ENCODE measurements at places on chromosomes 11 and 22.

- DNase-seq: no peak
These were observed 132.4 kb upstream of the ANO3 start for GRCh38 chr11:26199331-26200095.

- no peak for DNase-seq
These were observed 95.5 kb downstream of the RRM1 start for GRCh38 chr11:4190098-4190497.

- no peak for DNase-seq
These were observed 154.1 kb downstream of the COMMD9 start for GRCh38 chr11:36135076-36135475.

DNA sequence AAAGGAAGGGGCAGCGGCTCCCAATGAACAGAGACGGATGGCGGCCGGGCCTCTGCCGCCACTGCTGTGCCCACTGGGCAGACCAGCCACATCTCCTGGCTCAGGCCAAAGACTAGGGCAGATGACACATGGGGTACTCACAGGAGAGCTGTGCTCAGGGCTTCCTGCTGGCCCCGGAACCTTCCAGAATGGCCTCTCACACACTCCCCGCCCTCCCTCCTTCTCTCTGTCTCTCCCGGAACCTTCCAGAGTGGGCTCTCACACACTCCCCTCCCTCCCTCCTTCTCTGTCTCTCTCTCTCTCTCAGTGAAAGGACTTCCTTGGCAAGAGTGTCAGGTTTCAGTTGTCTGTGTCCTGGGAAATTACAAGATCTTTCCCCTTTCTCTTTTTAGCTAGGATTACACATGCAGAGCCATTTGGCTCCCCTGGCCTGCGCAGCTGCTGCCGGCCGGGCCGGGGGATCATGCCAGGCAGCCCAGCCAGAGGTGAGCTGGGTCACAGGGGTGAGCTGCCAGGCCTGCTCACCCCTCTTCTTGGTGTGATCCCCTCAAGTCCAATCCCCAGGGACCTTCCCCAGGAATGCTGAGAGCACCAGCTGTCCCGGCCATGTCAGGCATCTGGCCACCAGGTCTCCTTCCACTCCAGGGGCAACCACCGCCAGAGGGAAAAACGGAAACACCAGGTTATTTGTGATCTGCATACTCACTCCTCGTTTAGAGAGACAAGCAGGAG, 45.3 kb upstream of the ADA2 start:
- no peak for DNase-seq

GRCh38 chr22:49513358-49513851, 314.3 kb downstream of the BRD1 start:
- no peak for DNase-seq

DNA sequence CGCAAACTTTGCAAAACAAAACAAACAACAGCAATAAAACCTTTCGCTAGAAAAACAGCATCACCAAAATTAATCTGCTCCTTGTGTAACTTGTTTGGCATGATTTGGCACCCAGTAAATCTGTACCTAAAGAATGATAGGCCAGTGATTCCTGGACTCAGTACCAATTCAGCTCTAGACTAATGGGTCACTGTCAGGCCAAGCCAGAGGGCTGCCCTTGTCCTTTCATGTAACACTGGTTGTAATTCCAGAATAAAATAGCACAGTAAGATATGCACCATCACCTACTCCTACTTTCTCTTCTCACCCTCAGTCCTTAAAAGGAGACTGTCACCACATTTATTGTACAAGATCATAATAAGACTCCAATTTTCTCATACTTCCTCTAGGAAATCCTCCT, 341.6 kb upstream of the PITPNB start:
- no peak for DNase-seq

DNA sequence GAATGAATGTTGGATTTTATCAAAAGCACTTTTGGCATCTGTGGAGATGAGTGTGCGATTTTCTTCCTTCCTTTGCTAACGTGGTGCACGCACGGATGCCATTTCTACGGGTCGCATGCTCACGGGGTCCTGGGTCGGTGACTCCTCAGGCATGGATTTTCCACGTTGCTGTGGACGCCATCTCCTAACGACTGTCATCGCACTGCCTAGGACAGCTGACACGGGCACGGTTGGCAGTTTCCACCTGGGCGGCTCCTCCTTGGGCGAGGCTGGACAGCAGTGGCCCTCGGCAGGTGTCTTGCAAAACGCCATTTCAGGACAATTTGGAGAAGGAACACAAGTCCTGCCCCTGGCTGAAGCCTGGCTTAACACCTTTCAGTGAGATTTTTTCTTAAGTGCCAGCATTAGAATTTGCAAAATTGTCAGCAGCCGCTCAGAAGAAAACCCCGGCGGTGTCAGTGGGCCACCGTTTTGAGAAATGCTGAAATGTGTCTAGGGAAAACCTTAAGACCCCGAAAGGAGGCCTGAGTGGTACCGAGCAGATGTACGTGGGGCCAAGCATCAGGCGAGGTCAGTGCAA, 34.7 kb upstream of the TOLLIP start:
- DNase-seq: no peak

- DNase-seq: no peak
These were observed 47.5 kb upstream of the TCF20 start for GRCh38 chr22:42317691-42318547.

- no peak for DNase-seq
These were observed 91.4 kb upstream of the TOP3B start for GRCh38 chr22:22073769-22074561.

DNA sequence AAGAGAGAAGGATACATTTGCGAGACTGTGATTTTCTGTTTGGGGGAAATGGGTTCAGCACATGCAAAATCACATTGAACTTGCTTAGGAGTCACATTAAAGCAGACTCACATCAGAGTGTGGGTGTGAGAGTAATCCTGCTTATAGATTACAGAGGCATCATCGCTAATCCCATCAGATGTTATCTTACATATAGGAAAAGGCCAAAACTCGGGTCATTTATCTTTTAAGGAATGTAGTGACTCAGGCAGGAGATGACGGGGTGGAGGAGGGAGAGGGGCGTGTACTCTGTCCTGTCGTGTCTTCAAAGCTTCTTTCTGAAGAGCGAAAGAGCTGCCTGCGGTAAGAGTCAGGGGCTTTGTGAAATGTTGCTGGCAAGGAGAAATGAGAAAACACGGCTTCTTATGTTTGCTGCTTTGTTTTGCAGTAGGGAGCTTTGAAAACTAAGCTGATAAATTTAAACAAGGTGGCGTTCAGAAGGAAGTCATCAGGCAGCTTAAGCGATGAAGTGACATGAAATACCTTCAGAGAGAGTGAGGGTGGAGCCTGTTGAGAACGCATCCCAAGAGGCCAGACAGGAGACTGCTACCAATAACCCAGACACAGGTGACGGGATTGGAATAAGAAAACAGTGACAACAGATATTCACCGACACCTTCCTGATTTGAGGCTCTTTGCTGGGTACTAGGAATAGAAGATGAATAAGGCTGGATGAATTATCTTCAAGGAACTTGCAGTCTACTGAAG, 2.2 kb upstream of the C11orf16 start:
- DNase-seq: no peak

- no peak for DNase-seq
These were observed 2.4 kb downstream of the MAPK1 start for GRCh38 chr22:21865041-21865440.

DNA sequence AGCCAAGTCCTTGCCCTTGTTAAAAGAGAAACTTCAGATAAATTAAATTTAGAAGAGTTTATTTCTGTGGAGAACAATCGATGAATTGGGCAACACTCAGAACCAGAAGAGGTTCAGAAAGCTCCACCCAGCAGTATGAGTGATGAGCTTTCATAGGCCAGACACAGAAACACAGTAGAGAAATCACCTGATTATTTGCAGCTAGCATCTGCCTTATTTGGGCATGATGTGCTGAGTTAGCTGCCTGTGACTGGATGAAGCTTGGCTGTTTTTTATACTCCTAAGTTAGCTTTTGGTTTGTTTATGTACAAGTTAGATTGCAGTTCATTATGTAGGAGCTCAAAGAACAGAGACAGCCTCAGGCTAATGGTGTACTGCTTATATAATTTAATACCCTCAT, 269.5 kb upstream of the SESN3 start:
- no peak for DNase-seq

GRCh38 chr11:8671651-8672062, 10.8 kb downstream of the TRIM66 start:
- no peak for DNase-seq

- DNase-seq: no peak
These were observed 107.5 kb upstream of the OR4B1 start for GRCh38 chr11:48109046-48109666.

All from effector memory CD4-positive, alpha-beta T cell (primary cell).